Activated CD4-positive, alpha-beta T cell treated with anti-CD3 and anti-CD28 coated beads for 24 hours (primary cell): ENCODE measurements at places on chromosomes 5 and 9.

- DNase-seq: no peak
Measured at GRCh38 chr9:93096131-93096802, at the start of gene CARD19. Gene CARD19, plus strand, starts transcription at chr9:93096217. Its CDS starts 129 bp downstream, at chr9:93096346.

DNA sequence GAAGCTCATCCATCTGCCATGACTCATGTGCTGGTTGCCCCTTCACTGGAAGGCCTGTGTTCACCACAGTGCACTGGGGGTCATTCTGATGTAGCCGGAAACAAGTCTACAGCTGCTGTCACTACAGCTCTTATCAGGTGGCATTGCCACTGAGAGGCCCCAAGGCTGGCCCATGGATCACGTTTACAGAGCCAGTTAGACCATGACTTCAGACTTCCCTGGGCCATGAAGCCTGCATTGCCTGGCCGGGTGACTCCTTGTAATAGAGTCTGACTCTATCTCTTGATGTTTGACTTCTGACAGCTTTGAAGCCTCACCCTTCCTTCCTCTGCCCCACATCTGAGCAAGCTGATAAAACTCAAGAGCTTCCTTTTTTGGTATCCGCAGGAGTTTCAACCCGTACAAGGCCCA, 473.5 kb upstream of the DAP start:
- no peak for DNase-seq

DNA sequence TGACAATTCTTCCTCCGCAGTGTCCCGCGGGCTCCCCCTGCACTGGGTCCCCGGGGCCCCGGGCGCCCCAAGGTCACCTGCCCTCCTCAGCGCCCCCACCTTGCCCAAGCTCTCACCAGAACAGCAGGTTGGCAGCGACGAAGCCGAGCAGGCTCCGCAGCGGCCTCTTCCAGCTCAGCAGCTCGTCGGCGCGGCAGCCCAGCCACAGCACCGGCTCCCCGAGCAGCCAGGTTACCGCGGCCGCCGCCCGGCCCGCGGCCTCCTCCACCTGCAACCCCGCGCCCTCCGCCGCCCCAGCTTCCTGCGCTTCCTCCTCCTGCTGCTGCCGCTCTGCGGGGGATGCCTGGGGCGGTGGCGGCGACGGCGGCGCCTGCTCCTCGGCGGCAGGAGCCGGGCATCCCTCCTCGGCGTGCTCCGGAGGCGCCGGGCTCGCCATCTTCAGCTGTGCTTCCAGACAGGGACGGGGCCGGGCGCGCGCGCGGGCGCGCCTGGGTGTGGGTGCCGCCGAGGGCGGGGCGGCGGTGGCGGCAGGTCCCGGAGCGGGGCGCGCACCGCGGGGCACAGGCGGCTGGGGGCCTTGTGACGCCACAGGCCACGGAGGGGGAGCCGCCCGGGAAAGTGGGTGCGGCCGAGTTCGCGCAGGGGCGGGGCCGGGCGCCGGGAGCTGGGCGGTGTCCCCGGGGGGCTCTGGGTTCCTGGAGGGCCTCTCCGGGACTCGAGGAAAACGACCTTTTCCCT, at the start of gene RETREG1:
TSS of gene RETREG1 (minus strand) at position 462 of the 738 bp plus-strand sequence. CDS start at position 436, 26 bp downstream.
- peak; percentile 68 for DNase-seq

GRCh38 chr9:114852050-114852594, 46.3 kb upstream of the TNFSF15 start:
- no peak for DNase-seq

DNA sequence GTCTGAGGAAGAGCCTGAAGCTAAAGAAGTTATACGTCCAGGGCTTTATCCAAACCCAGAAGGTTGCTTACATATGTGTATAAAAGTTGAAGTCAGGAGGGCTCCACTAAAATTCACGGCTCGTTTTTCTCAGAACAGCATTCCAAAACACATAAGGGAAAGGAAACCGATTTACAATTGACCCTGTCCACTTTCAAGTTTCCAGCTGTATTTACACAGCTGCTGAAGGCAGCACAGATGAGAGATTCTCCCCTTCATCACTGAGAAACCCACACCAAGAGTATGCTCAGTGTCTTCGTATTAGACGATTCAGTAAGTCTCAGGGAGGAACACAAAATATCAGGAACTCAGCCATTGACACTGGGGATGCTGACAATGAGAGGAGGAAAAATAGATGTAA, 5.9 kb upstream of the NREP start:
- no peak for DNase-seq

GRCh38 chr9:126156898-126157297, 169.7 kb upstream of the MVB12B start:
- no peak for DNase-seq

DNA sequence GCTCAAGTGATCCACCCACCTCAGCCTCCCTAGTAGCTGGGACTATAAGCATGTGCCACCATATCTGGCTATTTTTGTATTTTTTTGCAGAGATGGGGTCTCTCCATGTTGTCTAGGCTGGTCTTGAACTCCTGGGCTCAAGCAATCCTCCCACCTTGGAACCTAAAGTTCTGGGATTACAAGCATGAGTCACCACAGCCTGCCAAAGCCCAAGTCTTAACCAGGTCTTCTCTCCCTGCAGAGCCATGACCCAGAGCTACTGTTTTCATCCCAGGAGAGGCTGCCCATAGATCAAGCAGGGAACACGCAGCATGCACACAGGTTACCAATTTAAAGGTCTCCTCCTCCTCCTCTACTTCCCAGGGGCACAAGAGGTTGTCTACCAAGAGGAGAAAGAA, 29.7 kb downstream of the PCDHGC5 start:
- DNase-seq: no peak

- no peak for DNase-seq
Measured at GRCh38 chr5:92468295-92468694, 1085.2 kb upstream of the ARRDC3 start.

- DNase-seq: no peak
Measured at GRCh38 chr5:96072138-96072790, 110.6 kb upstream of the ELL2 start.

DNA sequence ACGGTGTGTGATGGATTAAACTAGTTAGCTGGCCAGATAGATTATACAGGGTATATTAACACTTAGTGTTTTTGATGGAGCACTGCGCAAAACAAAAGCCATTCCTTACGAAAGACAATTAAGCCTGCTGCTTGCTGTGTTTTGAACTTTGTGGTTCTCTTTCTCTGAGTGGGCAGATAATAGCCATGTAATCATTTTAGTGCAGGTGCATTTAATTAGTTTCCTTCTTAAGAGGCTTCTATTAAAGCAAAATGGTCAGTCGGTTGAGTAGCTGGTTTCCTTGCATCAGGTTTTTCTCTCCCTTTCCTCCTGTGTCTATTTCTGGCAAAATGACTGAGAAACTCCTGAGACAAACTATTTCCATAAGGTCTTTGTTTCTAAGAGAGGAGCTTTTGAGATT, 512.5 kb downstream of the DMAC1 start:
- DNase-seq: no peak

DNA sequence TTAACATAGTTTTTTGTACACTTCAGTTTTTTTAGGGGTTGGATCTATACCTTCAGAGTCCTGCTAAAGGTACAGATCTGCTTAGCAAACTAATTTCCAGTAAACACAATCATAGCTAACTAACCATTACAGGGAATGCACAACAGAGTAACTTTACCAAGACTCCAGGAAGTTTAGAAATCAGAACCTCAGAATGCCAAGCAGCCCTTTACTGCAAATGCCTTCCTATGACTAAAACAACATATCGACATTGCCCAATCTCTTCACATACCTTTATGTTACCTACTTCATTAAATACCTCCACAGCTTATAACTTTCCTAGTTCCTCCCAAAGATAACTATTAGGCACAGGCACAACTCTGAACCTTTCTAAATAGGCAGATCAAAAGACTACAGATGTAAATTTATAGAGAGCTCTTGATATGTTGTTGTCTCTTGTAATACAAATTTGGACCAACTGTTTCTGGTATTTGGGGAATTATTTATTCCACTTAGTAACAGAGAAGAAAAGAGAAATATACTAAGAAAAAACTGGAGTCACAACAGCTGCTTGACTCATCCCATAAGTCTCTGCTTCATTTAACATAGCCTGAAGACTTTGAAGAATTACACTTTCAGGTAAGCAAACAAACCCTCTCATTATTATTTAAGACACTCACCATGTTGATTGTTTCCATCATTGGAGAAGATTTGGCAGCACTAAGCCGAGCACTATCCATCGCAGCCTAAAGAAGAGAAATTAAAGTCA, 46.0 kb upstream of the OR2K2 start:
- no peak for DNase-seq

DNA sequence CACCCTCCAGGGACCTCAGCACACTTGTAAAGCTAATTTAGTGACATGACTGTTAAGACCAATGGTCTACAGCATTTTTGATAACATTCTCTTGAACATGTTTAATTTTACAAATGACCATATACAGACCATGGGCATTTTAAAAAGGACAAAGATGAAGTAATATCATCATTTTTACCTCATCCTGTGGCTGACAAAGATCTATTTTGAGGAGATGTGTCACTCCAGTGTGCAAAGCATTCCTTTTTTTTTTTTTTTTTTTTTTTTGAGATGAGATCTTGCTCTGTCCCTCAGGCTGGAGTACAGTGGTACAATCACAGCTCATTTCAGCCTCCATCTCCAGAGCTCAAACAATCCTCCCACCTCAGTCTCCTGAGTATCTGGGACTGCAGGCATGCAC, 118.2 kb upstream of the TBC1D2 start:
- DNase-seq: no peak

GRCh38 chr5:112978836-112979235, 2.2 kb downstream of the DCP2 start:
- DNase-seq: no peak

GRCh38 chr5:142015781-142016533, 3.1 kb upstream of the GNPDA1 start:
- DNase-seq: no peak

- DNase-seq: no peak
Measured at GRCh38 chr9:32882705-32883104, 99.4 kb downstream of the TMEM215 start.

GRCh38 chr9:26426551-26427131, 466.0 kb downstream of the CAAP1 start:
- DNase-seq: no peak

- no peak for DNase-seq
Measured at GRCh38 chr9:106127776-106128175, 433.4 kb downstream of the TMEM38B start.

- no peak for DNase-seq
Measured at GRCh38 chr5:93925321-93925720, 183.9 kb upstream of the POU5F2 start.

DNA sequence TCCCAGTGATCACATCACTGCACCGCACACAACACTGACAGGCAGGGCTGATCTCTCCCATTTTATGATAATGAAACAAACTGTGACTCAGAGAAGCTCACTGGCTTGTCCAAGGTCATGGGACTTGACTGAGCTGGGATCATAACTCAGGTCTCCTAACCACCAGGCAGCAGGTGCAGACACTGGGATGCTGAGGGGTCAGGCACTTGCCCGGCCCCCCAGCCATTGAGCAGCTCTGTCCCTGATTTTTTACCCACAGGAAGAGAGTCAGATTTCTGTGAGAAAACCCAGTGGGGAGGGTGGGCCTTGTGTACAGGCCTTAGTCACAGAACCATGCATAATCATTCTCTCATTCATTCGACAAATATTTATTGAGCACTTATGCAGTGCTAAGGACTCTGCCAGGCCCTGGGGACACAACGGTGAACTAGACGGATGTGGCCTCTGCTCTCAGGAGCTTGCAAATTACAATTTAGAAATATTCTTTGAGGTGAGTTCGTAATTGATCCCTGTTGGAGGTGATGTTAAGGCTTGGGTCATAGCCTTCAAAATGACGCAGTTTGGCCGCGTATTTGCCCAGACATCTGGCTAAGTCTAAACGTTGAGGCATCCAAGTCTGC, 54.5 kb upstream of the TGFBR1 start:
- DNase-seq: no peak

DNA sequence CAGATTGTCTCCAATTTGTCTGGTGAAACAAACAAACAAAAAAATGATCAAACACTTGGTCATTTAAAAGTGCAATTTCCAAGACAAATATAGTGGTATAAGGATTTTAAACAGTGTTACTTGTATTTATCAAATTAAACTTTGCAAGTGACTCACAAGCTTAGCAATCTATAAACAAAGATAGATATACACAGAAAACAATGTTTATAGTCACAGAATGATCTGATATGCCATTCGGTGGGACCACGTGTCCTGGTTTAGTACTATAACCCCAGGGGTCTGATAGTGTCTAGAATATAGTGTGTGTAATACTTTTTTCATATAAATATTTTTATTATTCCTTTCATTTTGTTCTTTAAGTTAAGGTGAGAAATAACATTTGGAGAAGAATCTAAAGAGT, 91.3 kb downstream of the DPYSL3 start:
- DNase-seq: no peak

DNA sequence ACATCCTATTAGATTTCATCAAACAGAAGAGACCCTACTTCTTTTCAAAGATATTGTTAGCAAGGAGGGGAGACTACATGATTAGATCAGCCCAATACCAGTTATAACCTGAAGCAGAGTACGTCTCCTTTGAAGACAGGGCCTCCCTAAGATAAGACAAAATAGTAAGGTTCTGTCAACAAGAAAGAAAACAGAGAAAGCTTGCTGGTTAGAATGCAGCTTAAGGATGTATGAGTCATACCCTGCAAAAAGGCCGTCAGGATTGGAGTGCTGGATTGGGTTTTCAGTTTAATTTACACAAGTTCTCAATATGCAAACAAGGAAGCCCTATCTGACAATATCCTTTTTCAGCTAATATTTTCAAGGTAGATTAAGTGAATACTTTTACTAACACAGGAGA, 1581.2 kb upstream of the WWC1 start:
- DNase-seq: no peak

- no peak for DNase-seq
Measured at GRCh38 chr5:1298723-1299510, 4.0 kb upstream of the TERT start.

- no peak for DNase-seq
Measured at GRCh38 chr5:52994266-52994665, 5.1 kb downstream of the ITGA2 start.

DNA sequence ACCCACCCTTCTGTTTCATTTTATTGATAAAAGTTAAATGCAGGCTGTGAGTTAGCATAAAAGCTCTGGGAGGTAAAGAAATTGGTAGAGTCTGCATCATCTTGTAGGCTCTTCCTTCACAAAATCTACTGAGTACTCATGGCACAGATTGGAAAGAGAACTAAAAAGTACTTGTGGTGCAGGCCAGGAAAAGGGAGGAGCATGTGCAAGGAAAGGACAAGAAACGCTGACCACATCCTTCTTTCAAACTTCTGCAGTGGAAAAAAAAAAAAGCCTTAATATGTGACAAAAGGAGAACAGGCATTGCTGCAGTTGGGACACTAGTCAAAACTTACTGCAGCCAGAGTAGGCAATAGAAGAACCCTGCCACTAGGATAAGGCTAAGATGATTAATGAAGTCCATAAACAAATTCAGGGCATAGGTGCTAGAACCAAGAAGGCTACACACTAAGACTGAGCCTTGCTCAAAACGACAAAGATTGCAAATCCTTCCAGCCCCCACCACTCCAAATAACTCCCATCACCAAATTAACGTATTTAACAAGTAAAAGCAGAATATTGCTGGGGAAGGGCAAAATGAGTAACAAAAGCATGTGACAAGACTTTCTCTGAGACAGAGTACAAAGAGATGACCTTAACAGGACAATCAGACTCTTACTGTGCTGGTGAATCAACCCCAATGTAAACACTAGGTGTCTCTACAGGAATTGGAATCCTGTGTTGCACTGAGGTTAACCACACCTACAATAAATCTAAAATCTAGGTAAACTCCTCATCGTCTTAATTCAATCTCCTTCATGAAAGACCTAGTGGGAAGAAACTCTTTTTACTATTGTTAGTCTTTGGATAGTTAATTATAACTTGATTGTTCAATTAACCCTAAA, 1024.8 kb downstream of the TLE1 start:
- DNase-seq: no peak

GRCh38 chr9:13809401-13809800, 504.5 kb downstream of the NFIB start:
- DNase-seq: no peak
